Stimulated activated CD4-positive, alpha-beta T cell treated with anti-CD3 and anti-CD28 coated beads, Interleukin-15, amount 100 ng/mL, for 1 hour (primary cell): ENCODE measurements at places on chromosomes 2 and 18.

DNA sequence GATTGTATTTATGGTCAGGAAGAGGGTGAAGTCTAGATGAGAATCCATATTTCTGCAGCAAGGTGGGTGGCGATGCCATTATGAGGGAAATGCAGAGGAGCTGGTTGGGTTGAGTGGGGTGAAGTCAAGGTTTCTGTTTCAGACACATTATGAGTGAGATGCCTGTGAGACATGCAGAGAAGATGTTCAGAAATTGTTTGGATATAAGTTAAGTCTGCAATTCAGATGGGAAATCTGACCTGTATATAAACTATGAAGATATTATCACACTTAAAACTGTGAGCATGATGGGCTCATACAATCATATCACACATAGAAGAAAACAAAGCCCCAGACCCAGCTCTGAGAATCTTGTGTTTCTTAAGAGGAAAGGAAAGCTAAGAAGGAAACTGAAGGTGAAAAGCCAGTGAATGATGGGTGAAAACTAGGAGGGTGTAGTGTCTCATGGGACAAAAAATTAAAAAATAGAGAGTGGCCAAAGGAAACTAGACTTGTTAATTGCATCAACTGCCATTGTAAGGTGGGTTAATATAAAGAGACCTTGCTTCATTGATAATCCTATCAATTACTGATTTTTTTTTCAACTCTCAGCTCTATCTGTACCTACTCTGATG, 14.2 kb downstream of the GALNT5 start:
- DNase-seq = no peak

- peak; percentile 64 for DNase-seq
These were observed at the start of gene SP140 for GRCh38 chr2:230225486-230225885. SP140 (plus strand) TSS chr2:230225736; CDS start chr2:230225845, 109 bp downstream.

DNA sequence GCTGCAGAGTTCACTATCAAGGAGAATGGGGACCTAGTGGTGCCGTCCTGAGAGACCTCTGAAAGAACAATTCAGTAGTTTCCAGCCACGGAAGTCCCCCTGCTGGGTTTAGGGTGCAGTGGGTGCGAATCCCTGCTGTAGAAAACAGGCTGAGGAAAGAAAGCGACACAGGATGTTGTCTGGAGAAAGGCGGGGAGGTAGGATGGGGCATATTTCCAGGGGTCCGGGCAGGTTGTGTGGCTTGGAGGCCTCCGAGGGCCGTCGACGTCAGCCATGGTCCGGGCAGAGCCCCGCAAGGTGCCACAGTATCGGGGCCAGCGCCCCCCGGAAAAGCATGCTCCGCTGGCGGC, 807 bp upstream of the CREB1 start:
- DNase-seq = peak; percentile 56

GRCh38 chr2:202171241-202171825, 67.1 kb downstream of the SUMO1 start:
- peak; percentile 1 for DNase-seq

DNA sequence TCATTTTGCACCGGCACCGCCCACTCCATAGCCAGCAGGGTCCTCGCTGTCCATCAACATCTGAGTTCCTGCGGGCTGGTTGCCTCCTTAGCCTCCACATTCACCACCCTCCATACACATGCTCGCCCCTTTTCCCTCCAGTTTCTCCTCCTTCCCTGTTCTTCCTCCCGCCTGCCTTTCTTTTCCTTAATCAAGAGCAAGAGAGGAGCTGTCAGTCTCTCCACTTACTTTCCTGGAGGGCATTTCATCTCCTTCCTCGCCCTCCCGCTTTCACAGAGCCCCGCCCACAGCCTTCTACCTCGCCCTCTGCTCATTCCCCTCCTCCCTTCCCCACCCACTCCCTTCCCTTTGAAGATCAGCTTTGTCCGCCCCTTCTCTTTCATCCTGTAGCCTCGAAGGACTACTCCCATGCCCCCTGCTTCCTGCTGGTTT, 13.8 kb upstream of the ZBTB7C start:
- DNase-seq = no peak
